ENCODE measurements at places on chromosomes 12 and 14.

GRCh38 chr12:64826234-64826633 is 1.8 kb downstream of the TBC1D30 start:
- DNase-seq = no peak

DNA sequence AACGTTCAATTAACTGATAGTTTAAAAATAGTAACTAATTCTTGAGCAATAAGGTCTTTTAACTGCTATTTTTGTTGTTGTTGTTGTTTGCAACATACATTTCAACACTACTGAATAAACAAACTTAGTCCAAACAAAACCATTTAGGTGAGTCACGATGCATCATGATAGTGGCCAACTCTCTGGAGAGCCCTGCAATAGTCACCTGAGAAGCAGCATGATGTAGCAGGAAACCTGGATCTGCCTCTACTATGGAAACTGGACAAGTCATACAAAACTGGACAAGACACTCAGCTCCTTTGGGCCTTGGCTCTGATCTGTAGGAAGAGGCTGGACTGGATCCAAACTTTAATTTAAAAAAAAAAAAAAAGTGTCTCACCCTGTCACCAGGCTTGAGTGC is 117.3 kb downstream of the MED13L start:
- peak; percentile 61 for DNase-seq

- peak; percentile 32 for DNase-seq
These were observed 29.0 kb downstream of the SERPINA11 start for GRCh38 chr14:94423453-94424056.

- no peak for DNase-seq
These were observed 72.6 kb upstream of the CAPRIN2 start for GRCh38 chr12:30827101-30828066.

GRCh38 chr12:98470469-98471082 is 44.8 kb upstream of the TMPO start:
- no peak for DNase-seq

All from HCEC 1CT (cell line).